ENCODE measurements at places on chromosomes 7 and 10.

DNA sequence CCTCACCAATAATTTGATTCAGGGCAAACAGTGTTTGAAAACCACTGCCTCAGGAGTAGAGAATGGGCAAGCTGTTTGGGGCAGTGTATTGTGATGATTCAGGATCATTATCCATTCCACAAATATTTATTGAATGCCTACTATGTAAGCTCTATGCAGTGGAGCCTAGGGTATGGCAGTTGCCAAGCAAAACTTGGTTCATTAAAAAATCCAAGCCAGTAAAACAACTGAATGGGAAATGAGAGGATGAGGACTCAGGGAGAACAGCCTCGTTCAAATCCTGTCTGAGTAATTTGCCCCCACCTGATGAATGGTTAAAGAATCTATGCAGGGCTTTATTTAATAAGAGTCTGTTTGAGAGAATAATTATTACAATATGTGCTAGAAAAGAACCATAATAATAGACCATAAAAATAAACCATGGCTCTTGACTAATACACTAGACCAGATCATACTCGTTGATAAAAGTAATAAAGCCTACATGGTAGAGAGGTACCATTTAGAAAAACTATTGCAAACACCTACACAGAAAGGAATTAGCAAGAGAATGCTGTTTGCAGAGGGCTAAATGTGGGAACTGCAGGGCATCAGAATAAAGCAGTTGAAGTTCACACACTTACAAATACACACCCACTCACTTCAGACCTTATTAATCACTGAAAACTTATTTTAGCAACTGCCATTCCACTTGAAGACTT lies 71.7 kb downstream of the CREB5 start:
- no peak for DNase-seq

GRCh38 chr10:44478876-44479705 lies 94.2 kb upstream of the CXCL12 start:
- no peak for DNase-seq

- no peak for DNase-seq
Observed at GRCh38 chr7:101816595-101817470, 593 bp upstream of the CUX1 start.

GRCh38 chr10:101956898-101957297 lies 99.1 kb downstream of the ARMH3 start:
- no peak for DNase-seq

GRCh38 chr7:35777121-35777520 lies 23.7 kb upstream of the SEPTIN7 start:
- no peak for DNase-seq

GRCh38 chr7:111224354-111225231 lies 133.7 kb downstream of the LRRN3 start:
- DNase-seq, result no peak

- no peak for DNase-seq
Observed at GRCh38 chr7:108127461-108127860, 2.7 kb downstream of the LAMB4 start.

All from cortex of kidney (tissue), 1 donor.